ENCODE measurements at places on chromosomes 4 and X.

- peak; percentile 41 for DNase-seq
These were observed at the start of gene CRLF2 for GRCh38 chrX:1212532-1212931. Gene CRLF2, minus strand, starts transcription at chrX:1212649. Its CDS starts 15 bp downstream, at chrX:1212634.

- no peak for DNase-seq
These were observed 225.8 kb upstream of the ETNPPL start for GRCh38 chr4:108988464-108989195.

- peak; percentile 40 for DNase-seq
These were observed 4.8 kb upstream of the CXCL13 start for GRCh38 chr4:77600521-77601451.

GRCh38 chr4:1376391-1376840 is 29.4 kb downstream of the UVSSA start:
- DNase-seq, result no peak

DNA sequence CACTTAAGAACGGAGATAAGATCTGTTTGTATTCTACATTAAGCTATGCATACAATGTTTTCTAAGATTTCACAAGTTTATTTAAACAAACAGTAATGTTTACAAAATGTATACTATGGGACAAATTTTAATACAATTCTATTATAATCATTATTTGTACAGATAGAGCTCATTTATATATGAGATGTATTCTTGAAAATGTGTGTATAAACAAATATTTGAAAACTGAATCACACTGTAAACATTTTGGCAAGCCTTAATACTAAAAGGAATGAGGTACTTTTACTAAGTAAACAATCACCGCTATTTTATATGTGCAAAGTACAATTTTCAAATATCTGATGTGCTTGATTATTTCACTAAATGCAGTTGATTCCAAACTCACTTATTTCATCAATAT is 119.2 kb upstream of the MAB21L2 start:
- DNase-seq, result no peak

DNA sequence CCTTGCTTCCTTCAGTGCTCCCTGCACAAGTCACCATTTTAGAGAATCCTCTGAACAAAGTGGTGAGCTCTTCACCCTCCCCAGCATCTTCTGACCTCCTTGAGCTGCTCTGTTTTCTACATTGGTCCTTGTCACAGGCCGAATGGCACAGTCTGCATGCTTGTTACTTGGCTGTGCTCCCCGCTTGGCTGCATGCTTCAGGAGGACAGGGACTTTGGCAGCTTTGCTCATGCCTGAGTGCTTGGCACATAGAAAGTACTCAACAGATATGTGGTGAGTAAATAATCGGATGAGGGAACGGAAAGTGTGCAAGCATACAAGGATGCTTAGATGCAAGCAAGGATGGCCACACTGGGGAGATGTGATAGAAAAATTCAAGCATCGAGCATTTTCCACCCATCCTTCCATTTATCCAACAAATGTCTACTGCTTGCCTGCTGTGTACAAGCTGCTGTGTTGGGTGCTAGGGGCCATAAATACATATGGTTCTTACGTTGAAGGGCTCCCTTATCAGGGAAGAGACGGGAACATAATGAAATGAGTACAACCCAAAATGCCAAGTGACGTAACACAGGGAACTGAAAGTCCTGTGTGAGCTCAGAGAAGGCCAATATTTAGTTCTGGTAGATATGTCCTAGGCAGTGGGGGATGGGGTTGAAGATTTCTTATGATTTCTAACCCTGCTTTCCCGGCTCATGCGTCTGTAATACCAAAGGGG is 31.2 kb downstream of the SLC2A9 start:
- no peak for DNase-seq

- DNase-seq, result no peak
These were observed 108.2 kb upstream of the ACSL4 start for GRCh38 chrX:109841257-109841656.

GRCh38 chr4:106414366-106414765 is 45.8 kb upstream of the GIMD1 start:
- no peak for DNase-seq

DNA sequence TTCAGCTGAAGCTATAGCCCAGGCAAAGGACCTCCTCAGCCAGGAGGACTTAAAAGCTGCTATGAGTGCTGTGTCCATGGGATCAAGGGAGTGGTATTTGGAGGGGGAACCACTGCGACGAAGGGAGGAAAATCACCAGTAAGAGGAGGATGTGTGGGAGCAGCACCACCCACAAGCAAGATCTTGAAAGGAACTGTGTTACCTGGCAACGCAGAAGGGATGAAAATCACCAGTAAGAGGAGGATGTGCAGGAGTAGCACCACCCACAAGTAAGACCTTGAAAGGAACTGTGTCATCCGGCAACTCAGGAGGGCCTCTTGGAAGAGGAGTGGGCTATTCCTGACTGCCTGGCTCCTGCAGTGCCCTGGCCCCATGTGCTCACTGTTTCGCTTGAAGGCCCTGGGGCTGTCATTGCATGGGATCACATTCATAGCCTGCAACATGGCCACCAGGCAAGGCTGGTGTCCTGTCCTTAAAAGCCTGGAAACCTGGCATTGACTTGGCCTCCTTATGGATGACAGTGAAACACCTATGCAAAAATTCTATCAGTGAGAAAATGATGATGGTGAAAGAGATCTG is 48.3 kb downstream of the TRMT44 start:
- DNase-seq, result no peak

GRCh38 chr4:182367153-182367552 is 124.0 kb downstream of the TENM3 start:
- DNase-seq, result no peak

DNA sequence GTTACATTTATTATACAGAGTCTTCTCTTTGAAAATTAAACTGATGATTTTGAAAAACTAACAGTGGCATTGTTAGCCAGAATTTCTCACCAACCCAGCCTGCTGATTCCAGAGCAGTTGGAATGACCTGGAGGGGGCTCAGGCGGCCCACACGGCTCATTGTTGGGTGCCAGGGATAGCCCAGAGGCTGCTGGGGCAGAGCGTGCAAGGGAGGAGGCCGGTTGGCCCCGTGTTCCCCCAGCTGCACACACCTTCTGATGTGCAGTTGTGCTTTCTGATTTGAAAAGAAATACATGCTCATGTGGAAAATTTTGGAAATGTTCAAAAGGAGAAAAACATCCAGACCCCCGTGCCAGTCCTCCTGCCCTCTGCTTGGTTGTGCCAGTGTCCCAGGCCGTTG is 20.6 kb downstream of the WFS1 start:
- no peak for DNase-seq

- no peak for DNase-seq
These were observed 32.2 kb downstream of the TRMT44 start for GRCh38 chr4:8472689-8473197.

GRCh38 chrX:149129767-149130166 is 375.3 kb downstream of the IDS start:
- no peak for DNase-seq

DNA sequence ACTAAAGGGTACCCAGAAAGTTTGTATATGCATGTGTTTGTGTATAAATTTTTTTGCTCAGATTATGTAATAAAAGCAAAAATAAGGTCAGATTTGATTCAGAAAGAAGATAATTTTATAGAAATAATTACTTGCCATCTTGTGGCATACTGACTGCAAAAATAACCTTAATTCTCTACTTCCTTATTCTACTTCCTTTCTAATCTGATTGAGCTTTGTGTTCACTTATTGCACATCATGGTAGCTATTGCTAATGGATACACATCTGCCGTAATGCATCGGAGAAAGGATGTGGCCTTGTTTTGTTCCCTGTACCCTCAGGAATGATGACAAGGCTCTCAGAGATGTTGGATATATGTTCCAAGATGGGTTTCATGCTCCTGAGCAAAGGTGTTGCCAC is 10.5 kb upstream of the GNPDA2 start:
- DNase-seq, result no peak

DNA sequence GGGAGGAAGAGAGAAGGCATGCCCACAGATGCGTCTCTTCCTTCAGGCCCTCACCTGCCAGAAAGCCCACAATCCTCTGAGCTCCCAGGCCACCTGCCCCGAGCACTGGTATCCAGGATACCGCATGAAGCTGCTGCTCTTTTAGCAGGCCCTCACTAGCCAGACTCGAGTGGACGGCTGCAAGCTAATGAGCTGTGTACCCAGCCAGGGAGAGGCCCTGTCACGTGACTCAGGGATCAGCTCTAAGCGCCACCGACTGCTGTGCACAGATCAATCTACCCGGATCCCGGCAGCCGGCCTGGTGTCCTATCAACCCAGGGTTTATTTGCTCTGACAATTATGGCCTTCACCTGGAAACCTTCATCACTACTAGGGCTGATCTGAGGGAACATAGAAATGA is 39.0 kb downstream of the BCOR start:
- DNase-seq, result no peak

DNA sequence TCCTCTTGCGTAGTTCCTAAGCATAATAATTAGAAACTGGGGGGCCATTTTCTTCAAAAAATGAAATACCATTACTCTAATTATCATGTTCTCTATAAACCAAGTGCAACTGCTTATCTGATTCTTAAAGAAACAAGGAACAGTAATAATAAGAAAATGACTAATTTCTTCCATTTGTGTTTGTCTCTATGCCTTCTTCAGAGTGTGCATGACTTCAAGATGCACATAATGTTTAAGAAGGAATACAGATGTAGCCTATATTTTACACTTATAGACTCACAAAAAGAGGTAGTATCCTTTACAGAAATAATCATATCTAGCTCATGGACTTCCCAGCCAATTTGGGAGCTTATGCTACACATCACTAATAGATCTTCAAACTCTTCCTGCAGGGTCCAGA is 131.7 kb downstream of the CHRNA9 start:
- no peak for DNase-seq

DNA sequence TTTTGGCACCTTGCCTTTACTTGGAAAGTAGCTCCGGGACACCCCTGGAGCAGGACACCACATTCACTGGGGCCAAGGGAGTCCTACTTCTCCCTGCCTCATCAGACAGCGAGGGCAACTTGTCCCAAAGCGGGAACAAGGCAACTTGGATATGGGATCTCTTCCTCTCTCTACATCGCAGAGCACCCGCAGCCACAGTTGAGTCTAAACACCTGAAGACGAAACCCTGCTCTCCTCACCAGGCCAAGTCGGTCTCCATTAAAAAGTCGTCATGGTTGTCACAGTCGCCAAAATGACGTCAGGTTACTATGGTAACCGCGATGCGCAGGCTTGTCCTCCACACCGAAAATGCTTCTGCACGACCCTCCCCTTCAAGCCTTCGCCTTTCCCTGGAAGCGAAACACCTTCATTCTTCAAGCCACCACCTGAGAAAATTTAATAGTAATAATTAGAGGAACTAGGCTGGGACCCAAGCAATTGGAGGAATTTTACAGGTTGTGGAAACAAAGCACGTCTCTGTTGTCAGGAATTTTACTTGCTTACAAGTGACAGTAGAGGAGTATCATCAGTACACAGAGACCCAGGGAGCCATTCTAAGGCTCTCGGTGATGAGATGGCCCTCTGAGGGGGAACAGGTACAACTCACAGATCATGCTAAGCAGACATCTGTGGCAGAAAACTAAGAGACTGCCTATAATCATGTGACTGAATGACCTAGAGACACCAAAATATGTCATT is 30.5 kb upstream of the TCEAL4 start:
- DNase-seq, result peak; percentile 71

GRCh38 chr4:139761461-139761860 is 95.8 kb downstream of the MGST2 start:
- DNase-seq, result no peak

DNA sequence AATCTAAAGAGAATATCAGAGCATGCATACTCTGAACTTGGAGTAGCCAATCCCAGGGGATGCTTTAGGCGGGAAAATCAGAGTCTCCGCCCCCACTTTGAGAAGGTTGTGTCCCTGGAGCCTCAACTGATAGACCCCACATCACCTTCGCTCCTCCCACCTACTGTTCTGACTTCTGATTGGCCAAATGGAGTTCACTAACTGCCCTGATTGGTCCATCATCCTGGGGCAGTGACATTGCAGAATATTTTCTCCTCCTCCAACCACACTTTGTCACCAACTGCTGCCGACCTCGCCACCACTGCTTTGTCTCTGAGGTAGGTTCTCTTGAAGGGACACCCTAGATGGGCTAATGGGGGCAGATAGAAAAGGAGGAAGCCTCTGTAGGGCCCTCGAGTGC is 22.7 kb upstream of the SPACA5B start:
- no peak for DNase-seq

GRCh38 chrX:19986531-19986930 is 4.3 kb downstream of the BCLAF3 start:
- DNase-seq, result no peak

DNA sequence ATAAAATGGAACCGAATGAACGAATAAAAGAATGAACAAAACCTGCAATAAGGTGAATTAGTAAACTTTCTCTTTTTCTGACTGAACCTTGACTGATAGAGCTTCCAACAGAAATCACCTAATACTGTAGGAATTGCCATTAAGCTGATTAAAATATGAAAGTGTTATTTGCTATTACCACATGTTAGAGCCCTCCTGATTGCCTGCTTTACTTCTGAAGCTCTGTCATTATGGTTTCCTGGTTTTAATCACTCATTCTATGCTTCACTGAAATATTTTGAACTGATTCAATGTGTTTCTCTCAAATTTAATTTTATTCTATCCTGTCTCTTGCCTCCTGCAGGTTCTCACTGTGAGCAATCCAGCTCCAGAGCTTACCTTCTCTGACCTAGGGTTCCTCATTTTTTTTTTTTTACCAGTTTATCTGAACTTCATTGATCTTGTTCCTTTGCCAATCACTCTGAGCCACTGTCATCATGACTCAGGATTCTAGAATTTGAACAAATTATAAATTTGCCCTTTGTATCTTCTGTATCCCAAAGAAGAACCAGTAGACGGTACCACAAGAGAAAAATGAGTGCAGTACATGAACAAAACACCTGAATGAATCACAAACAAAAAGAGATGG is 48.1 kb upstream of the UGT2B15 start:
- DNase-seq, result no peak

DNA sequence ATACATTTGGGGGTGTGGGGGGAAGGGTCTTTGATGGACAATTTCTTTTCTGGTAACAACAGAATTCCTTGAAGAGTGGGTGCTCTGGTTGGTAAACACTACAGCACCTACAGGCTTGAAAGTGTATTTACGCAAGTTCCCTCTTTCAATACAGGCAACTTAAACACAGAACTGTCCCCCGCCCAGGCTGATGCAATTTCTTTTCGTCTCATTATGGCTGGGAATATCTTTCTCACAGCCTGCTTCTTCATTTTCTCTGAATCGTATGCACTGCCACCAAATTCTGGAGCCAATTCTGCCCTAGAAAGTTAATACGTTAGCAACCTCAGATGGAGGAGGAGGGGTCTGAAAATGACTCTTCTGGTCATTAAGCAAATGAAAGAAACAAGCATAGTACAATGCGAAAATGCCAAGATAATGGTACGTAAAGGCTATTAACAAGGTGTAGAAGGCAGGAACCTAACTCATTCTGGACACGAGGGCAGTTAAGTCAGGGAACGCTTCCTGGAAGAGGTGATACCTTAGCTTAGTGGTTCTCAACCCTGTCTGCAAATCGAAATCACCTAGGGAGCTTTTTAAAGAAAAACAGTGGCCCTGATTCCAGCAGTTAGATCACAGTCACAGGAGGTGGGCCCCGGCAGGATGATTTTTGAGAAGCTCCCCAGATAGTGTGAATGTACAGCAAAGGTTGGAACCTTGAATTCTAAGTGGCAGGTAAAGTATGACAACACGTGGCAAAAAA is 1.0 kb downstream of the AGA start:
- no peak for DNase-seq
